Activated CD4-positive, alpha-beta T cell treated with anti-CD3 and anti-CD28 coated beads, Interleukin-2, amount 10 ng/mL, durations not matched to agents 24 days and 14 days (primary cell): ENCODE measurements at places on chromosomes 2 and 18.

DNA sequence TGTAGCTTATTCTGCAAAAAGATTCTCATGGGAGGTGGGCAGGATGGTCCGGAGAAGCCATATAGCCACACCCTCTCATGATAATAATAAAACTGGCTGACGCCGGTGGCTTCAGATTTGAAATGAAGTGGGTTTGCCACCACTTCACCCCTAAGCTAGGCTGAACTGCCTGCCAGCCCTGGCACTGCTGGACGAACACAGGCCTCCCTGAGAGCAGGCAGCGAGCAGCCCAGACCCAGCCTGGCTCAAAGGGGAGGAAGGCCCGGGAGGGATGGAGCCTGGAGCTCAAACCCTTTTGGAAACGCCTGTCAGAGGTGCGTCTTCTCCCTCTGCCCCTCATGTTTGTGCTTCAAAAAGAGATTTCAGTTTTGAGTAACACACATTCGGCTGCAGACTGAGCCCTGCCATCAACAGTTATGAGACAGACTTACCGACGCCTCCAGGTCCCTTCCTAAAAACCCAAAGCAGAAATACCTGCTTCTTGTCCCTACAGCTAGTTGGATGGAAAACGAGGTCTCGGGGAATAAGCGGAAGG lies 71.1 kb upstream of the HPCAL1 start:
- no peak for DNase-seq

DNA sequence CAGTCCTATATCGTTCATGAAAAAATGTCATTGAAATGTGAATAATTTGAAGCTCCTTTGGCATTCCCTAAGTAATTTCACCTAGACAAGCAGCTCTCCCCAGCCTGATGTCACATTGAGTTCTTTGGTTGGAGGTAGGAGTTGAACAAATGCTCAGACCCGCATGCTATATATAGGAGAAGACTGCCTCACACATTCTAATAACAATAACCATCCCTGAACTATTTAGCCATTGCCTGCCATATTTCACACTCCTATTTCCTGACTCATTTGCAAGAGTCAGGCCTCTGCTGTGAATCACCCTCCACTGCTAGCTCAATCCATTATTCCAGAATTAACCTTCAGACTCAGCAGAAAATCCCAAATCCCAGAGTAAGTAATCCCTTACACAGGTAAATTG lies 256.6 kb upstream of the ACVR2A start:
- no peak for DNase-seq

GRCh38 chr2:170396799-170397459 lies 219.0 kb downstream of the MYO3B start:
- no peak for DNase-seq

GRCh38 chr2:26757873-26758789 lies 6.0 kb upstream of the SLC35F6 start:
- no peak for DNase-seq
